ENCODE measurements at places on chromosomes 1 and 21. TPM values are rescaled to one million over a fixed set of nuclear protein-coding genes. Genes with fewer than 3 reads are reported as not detected.

GRCh38 chr1:110915804-110916203, 42.9 kb downstream of the CD53 start:
- DNase-seq: no peak

DNA sequence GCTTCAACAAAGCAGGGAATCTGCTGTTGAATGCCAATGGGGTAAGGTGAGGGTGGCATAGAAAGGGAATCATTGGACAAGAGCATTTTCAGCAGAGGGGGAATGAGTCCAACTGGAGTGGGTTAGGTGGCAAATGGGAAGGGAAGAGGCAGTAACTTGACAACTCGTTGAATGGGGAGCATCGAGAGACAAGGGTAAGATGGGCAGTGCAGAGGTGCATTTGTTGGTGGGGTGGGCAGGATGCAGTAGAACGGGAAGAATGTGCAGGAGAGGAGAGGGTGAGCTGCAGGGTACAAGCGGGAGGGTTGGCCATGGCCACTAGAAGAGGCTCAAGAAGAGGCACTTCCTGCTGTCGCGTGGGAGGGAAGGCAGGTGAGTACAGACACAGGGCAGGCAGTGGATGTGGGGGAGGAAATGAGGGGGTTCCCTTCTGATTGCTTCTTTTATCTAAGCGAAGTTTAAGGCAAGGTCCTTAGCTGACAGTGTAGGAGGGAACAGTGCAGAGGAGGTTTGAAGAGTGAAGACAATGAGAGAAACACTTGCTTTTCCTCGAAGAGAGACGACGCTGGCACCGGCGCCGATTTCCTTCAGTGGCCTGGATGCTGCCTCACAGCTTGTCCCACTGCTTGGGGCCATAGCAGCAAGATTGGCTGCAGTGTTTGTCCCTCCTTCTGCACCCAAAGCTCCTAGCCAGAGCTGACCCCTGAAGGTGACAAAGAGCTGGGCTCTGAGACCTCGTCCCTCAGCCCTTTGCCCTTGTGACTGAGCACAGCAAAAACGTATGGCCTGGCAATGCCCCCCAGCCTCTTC, 3.2 kb upstream of the IKBKE start:
- no peak for DNase-seq

- DNase-seq: peak; percentile 77
These were observed 168.1 kb upstream of the FGGY start for GRCh38 chr1:59128784-59129227.

The C8B gene
- total RNA-seq: not detected

The IL22RA1 gene
- total RNA-seq: not detected

The GLIS1 gene
- 1.6 TPM for total RNA-seq

DNA sequence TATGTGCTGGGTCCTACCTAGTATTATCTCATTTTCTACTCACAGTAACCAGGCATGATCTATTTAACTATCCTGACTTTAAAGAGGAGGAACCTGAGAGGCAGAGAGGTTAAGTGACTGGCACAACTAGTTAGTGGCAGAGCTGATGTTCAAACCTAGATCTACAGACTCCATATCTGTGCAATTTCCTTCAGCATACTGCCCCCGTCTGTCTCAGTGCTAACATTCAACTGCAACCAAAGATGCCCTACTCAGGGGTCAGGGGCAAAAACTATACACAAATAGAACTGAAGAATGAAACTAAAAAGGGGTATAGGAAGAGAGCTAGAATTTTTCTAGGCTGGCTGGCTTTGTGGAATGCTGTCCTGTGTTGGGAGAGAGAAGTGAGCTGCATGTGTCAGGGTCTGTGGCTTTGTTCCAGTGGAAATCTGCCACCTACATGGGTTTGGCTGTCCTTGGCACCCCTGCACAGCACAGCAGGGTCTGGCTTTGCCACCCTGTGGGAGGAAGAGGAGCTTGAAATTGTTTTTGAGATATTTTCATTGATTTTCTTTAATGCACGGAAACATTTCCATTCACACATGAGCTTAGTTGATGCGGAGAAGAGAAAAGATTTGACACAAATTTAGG, 368.5 kb downstream of the RPS6KC1 start:
- no peak for DNase-seq

DNA sequence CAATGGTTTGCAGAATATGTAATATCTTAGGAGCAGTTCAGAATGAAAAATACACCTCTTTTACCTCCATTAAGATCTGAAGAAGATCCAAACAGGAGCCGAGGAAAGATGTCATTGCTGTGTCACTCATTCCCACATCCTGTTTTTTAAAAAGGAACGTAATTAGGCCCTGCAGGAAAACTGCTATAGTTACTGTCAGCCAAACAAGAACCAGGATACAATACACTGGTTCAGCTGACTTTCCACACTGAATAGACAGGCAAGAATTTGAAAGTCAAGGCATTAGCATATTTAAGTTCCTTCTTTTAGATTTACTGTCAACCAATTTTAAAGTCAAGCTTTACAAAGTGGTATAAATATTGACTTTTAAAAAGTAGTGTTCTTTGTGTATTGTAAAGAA, 63.8 kb downstream of the IARS2 start:
- no peak for DNase-seq

The OPN3 gene
- total RNA-seq: 23.3 TPM

- DNase-seq: no peak
These were observed 136.9 kb downstream of the DISC1 start for GRCh38 chr1:231763456-231763855.
